ENCODE measurements at places on chromosomes 6 and 20.
A peak's percentile ranks its signal among the peaks of the same experiment; 100 is the strongest.

GRCh38 chr6:11497881-11498280 lies 39.7 kb upstream of the TMEM170B start:
- no peak for DNase-seq

DNA sequence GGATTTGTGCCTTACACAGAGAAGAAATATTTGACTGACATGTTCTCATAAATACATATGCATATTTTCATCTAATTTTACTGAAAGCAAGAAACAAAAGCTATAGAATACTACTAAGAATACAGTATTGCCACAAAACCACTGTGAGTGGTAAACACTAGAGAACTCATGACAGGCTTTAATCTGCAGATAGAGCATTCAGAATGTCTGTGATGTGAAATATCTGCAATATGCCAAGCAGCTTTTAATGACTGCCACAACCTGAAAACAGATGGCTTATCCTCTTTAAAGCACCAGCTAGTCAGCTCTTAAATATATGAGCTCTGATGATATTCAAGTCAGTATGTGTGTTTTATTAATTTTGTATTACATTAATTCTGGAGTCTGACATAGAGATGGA lies 3.4 kb downstream of the NAPB start:
- DNase-seq: no peak

- no peak for DNase-seq
Measured at GRCh38 chr6:93790981-93791380, 371.6 kb upstream of the EPHA7 start.

DNA sequence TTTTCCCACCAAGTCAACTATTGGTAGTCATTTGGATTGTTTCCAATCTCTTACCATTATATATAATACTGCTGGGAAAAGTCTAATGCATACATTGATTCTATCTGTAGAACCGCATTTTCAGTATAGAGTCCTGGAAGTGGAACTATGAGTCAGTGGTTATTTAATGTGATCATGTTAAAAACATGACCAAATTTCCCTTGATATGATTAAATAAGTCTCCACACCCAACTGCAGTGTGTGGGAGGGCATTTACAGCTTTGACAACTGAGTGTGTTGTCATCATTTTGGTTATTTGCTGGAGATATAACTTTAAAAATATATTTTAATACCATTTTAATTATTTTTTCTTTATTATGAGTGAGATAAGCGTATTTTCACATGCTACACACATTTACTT lies 1027.6 kb downstream of the EYS start:
- DNase-seq: no peak

GRCh38 chr6:47551670-47552069 lies 74.1 kb downstream of the CD2AP start:
- no peak for DNase-seq

DNA sequence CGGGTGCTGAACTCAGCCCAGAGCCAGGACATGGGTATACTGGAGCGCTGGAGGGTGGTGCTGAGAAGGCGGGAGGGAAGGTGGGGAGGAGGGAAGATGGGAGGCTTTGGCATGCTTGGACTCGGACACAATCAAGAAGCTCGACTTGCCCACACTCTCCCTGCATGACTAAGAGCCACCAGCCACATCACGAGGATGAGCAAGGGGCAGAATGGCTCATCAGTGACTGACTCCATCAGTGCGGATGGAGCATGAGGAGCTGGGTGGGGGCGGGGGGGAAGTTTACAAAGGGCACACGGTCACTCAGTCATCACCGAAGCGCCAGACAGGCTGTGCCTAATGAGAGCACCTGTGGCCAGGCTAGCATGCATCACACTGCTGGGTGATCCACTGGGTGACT lies 222.8 kb downstream of the KIF16B start:
- no peak for DNase-seq

GRCh38 chr6:16316741-16317251 lies 78.4 kb downstream of the GMPR start:
- DNase-seq: no peak

DNA sequence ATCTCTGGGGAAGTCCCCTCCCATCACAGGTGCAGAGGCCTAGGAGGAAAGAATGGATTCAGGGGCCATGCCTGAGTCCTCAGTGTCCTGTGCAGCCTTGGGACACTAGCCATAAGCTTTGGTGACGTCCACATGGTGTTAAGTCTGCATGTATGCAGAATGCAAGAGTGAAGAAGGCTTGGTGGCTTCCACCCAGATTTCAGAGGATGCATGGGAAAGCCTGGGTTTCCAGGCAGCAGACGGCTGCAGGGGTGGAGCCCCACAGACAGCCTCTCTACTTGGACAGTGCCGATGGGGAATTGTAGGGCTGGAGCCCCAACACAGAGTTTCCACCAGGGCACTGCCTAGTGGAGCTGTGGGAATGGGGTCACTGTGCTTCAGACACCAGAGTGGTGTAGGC lies 117.1 kb upstream of the NRN1 start:
- DNase-seq: no peak

DNA sequence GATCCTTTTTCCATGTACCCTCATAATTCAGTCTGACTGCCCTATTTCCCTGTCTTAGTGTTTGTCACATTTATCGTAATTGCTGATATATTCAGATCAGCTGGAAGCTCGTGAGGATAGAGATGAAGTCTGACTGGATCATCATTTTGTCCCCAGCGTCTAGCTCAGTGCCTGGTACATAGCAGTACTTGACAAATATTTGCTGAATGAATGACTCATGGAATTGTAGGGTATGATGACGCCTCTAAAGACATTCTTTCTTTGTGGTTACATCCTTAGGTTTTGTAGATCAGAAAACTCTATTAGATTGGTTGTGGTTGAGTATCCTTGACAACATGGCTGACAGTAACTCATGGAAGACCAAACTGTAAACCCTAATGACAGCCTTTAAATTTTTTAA lies 68.9 kb downstream of the MTHFD1L start:
- no peak for DNase-seq

DNA sequence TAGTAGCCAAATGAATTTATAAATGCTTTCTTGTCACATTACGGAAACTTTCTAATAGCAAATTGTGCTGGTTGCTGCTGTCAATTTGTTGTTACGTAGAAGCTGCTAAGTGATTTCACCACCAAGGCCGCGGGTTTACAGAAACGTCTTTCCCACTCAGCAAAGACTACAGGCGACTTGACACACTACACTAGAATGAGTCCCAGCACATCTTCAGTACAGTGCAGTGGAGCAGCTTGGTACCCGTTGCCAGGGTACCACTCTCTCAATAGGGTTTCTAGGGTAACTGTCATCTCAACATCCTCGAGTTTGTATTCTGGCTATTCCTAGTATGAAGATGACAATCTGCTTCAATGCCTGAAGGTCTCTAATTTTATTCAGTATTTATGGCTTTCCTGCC lies 22.7 kb upstream of the ZDHHC14 start:
- no peak for DNase-seq

GRCh38 chr6:54899986-54900385 lies 53.4 kb downstream of the FAM83B start:
- DNase-seq: no peak

DNA sequence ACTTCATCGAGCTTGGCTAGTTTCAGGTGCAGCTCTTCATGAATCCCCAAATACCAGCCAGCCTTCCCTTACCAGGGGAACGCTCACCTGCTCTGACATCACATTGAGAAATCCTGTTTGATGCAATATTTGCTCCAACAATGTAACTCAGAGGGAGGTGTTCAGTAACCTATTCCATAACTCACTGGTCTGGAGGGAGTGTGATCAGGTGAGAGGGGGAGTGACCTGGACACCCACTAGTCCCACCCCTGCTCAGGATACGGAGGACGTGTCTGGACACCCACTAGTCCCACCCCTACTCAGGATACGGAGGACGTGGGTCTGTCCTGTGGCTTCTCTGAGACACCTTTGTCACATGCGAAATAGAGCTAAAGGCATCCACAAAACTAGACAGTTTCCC lies 70.3 kb downstream of the HUS1B start:
- no peak for DNase-seq

DNA sequence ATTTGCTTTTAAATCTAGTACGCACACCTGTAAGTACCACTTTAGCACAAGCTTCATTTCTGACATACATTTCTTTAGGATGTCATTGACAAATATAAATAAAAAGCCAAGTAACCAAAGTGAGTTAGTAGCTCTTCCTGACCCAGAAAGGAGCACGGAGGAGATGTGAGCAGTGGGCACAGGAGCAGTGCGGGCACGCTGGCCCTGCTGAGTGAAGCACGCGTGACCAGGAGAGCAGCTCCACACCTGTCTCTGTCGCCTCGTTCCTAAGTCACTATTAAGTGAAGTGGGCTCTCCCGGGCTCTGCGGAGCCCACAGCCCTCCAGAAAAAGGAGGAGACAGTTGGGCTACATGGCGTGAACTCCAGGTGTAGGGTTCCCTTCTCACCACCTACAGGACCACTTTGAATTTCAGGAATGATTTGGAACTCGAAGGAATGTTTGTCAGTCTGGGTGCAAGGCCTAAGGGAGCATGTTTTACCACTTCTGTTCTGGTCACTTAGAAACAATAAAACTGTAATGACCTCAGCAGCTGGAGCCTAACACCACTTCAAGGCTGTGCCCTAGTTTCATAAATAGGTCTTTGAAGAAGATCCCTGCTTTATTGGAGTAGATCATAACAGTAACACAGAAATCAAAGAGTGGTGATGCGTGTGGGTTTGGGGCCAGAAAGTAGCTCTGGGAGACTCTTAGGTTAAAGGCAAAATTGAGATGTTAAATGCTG lies 95.9 kb downstream of the FAM120B start:
- no peak for DNase-seq

DNA sequence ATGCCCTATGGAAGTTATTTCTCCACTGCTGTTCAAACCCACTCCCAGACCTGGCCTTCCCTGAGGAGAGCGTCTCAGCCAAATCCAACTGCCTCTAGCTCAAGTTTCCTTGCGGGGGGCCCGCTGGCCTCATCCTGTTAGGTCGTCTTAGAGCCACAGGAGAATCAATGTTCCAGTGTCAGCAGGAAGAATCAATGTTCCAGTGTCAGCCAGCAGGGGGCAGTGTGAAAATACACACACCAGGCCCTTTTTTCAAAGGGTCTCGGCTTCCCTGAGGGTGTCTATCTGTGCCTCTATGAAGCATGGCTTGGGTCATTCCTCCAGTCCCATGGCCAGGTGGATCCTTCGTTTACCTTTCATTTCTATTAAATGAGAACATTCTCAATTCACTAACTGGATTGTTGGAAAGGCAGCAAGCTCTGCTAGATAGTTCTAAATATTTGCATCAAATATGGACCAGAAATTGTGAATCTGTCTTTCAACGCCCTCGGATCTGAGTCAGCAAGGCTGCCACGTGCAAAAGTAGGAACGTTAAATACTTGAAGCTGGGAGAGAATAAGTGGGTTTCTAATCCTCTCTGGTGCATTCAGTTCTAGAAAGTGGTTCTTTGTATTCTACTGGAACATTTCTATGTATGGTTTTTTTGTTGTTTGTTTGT lies 19.2 kb downstream of the PRND start:
- DNase-seq: peak; percentile 49

- no peak for DNase-seq
Measured at GRCh38 chr20:57559289-57559634, 1.6 kb upstream of the PCK1 start.

GRCh38 chr6:150667977-150668716 lies 68.5 kb downstream of the PLEKHG1 start:
- peak; percentile 93 for DNase-seq

- DNase-seq: no peak
Measured at GRCh38 chr20:62656197-62656918, 14.1 kb downstream of the SLCO4A1 start.

DNA sequence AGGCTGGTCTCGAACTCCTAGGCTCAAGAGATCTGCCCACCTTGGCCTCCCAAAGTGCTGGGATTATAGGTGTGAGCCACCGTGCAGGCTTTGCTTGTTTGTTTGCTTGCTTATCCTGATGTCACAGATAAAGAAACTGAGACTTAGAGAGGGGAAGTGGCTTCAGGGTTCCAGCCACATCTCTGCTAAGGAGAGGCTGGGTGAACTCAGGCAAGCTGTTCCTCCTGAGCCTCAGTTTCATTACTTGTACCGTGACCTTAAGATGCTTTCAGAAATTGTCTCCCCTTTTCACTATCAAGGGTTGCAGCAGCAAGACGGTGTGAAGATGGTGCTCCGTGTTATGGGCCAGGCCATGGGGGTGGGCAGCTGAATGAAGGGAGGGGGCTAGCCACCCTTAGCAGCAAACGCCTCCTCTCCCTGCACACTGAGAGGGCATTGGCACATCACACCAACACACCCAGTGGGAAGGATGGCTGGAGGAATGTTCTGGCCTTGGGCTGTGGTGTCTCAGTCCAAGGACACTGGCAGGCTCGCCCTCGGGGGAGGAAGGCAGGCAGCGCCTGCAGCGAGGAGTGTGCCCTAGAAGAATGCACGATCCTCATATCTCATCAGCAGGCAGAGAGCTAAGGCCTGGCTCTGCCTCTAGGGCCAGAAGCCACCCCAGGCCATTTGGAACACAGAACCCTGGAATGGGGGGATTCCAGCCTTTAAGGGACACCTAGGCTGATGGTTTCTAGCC lies 48.2 kb upstream of the TLDC2 start:
- no peak for DNase-seq

GRCh38 chr6:32370505-32370904 lies 1.2 kb downstream of the TSBP1 start:
- no peak for DNase-seq

- no peak for DNase-seq
Measured at GRCh38 chr6:104466306-104466705, 393.4 kb downstream of the HACE1 start.

DNA sequence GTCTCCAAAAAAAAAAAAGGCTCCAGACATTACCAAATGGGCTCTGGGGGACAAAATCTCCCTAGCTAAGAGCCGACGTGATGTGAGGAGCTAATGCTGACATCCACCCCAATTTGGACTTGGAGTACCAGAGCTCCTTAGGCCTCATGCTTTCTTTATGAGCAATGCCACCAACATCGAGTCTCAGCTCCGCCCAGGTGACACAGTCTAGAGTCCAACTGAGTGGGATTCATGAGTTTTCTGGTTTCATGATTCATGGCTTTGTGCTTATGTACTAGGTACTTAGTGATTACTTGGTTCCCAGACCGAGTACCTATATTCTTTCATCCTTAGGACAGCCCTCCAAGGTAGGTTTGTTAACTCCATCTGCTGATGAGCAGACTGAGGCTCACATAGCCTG lies 4.4 kb downstream of the ANKRD60 start:
- DNase-seq: no peak

DNA sequence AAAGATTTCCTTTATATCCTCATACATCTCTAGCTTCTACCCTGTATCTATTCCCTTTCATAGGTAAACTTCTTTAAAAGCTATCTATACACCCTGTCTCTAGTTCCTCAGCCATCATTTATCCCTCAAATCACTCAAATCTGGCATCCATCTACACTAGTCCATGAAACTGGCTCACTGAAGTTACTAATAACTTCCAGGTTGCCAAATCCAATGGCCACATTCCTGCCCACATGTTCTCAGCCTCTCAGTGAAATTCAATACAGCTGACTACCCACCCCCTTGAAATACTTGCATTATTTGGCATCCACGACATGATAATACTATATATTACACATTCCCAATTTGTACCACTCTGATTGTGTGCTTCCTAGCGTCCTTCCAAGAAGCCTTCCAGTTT lies 8.7 kb downstream of the REPS1 start:
- DNase-seq: no peak

DNA sequence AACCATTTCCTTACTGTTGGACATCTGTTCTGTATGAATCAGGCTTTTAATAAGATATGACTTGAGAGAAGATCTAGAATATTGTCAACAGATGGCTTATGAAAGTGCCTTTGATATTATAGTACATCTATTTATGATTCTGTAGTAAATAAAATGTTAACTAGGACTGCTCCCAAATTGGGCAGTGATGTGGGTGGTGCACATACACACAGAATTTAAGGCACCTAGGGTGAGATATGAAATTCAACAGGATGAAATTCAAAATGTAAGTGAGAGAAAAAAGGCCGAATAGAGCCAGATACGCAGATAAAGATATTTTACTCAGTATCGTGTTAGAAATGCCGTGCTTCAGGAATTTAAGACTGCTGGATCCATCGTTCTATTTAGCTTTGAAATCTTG lies 26.3 kb downstream of the FAM50B start:
- no peak for DNase-seq
